ENCODE measurements at places on chromosomes 2 and 18. TPM values are rescaled to one million over a fixed set of nuclear protein-coding genes. Genes with fewer than 3 reads are reported as not detected.

Gene CDH20
- total RNA-seq, result not detected

Gene RGPD3
- 0.08 TPM for total RNA-seq

Gene ABCG5
- not detected for total RNA-seq

Gene FAM124B
- not detected for total RNA-seq

Gene NT5DC4
- total RNA-seq, result not detected

Data from A375 (cell line).